H9 (cell line): ENCODE measurements at places on chromosomes 5 and 9.
A peak's percentile ranks its signal among the peaks of the same experiment; 100 is the strongest.

DNA sequence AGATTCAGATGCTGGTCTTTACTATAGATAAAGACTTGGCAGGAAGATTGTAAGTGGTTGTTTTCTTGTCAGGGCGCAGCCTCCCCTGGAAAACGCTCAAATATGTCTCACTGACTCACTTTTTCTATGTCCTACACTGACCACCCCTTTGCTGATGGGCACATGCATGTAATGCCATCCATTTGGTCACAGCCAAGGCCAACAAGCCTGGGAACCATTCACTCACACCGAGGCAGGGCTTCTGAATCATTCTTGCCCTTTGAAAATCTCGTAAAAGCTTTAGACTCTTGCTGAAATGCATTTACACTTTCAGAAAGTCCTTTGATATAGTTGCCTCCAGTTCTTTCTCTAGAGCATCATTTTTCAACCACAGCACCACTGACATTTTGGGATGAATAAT, 249.4 kb downstream of the ACTL7B start:
- no peaks in the 10 kb centered on the region for H3K4me1 ChIP-seq
- no peak overlapping the region for H3K4me3 ChIP-seq
- no peaks in the 10 kb centered on the region for H3K27me3 ChIP-seq
- no peak for DNase-seq
- no peak overlapping the region for H3K27ac ChIP-seq

GRCh38 chr9:112119225-112120029, 55.7 kb downstream of the SUSD1 start:
- no peak overlapping the region; the same call in 2 of the 3 replicates for H3K4me3 ChIP-seq
- no peak overlapping the region for H3K27ac ChIP-seq
- no peaks in the 10 kb centered on the region for H3K27me3 ChIP-seq
- no peak for DNase-seq
- H3K4me1 ChIP-seq = 0 out of 2 replicates have a peak, but pooled peaks cover 4% of the 10 kb centered on the region
- no peaks in the 10 kb centered on the region for H3K36me3 ChIP-seq

- DNase-seq = peak; percentile 24
- no peaks in the 10 kb centered on the region for H3K4me1 ChIP-seq
- no peak overlapping the region for H3K27ac ChIP-seq
- H3K4me3 ChIP-seq = no peak overlapping the region
- no peaks in the 10 kb centered on the region for H3K27me3 ChIP-seq
These were observed 165.1 kb downstream of the RNF180 start for GRCh38 chr5:64330728-64331231.

GRCh38 chr9:126219648-126220063, 107.0 kb upstream of the MVB12B start:
- DNase-seq = peak; percentile 39
- H3K36me3 ChIP-seq = peaks cover 9% of the 10 kb centered on the region; the same call in 1 of the 2 replicates
- no peaks in the 10 kb centered on the region for H3K27me3 ChIP-seq
- H3K27ac ChIP-seq = no peak overlapping the region

- H3K4me3 ChIP-seq = no peak overlapping the region
- H3K27ac ChIP-seq = no peak overlapping the region
- no peak for DNase-seq
These were observed 336.8 kb upstream of the RGMB start for GRCh38 chr5:98436667-98437066.

DNA sequence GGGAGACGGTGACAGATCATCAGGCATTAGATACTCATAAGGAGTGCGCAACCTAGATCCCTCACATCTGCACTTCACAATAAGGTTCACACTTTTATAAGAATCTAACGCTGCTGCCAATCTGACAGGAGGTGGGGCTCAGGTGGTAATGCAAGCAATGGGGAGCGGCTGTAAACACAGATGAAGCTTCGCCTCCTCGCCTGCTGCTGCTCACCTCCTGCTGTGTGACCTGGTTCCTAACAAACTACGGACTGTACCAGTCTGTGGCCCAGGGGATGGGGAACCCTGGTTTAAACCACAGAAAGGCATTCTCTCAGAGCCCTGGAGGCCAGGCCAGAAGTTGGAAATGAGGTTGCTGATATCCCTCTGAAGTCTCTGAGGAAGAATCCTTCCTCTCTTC, 323.6 kb downstream of the DRD1 start:
- DNase-seq = no peak
- no peaks in the 10 kb centered on the region for H3K27me3 ChIP-seq
- peaks cover 12% of the 10 kb centered on the region for H3K36me3 ChIP-seq
- no peak overlapping the region for H3K27ac ChIP-seq
- peaks cover 3% of the 10 kb centered on the region; the same call in 1 of the 2 replicates for H3K4me1 ChIP-seq
- H3K4me3 ChIP-seq = no peak overlapping the region

- H3K4me3 ChIP-seq = no peak overlapping the region
- DNase-seq = no peak
- H3K27me3 ChIP-seq = no peaks in the 10 kb centered on the region
These were observed 172.7 kb downstream of the GADD45G start for GRCh38 chr9:89777544-89777943.

GRCh38 chr5:173075137-173075843, 19.1 kb downstream of the CREBRF start:
- no peaks in the 10 kb centered on the region for H3K27me3 ChIP-seq
- H3K4me1 ChIP-seq = no peaks in the 10 kb centered on the region
- no peaks in the 10 kb centered on the region for H3K36me3 ChIP-seq

- no peak for DNase-seq
- peaks cover 2% of the 10 kb centered on the region; the same call in 1 of the 2 replicates for H3K36me3 ChIP-seq
- no peaks in the 10 kb centered on the region for H3K27me3 ChIP-seq
- no peaks in the 10 kb centered on the region for H3K4me1 ChIP-seq
These were observed 128.7 kb downstream of the ENTREP1 start for GRCh38 chr9:69453746-69454145.
